ENCODE measurements at places on chromosomes 1 and 21. TPM values are rescaled to one million over a fixed set of nuclear protein-coding genes. Genes with fewer than 3 reads are reported as not detected.

DNA sequence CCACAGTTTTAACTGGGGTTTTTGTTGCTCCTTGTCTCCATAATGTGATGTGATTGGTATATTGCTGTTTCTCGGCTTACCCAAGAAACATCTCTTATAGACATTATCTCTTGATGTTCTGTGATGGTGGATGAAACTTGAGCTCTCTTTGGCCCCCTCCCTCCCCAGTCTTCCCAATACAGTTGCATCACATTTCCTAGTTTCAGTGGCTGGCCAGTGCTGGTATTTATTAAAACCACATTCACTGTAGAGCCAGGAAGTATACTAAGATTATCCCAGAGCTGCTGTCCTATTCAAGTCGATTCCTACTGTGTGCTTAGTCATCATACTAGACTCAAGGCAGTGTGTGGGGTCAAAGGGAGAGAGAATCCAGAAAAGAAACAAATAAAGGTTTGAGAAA lies 244.4 kb downstream of the KAZN start:
- peaks cover 11% of the 10 kb centered on the region for H3K36me3 ChIP-seq
- no peaks in the 10 kb centered on the region for H3K4me1 ChIP-seq
- H3K4me3 ChIP-seq, result no peak overlapping the region
- no peak for DNase-seq
- H3K27ac ChIP-seq, result no peak overlapping the region
- no peaks in the 10 kb centered on the region for H3K27me3 ChIP-seq

Gene DLGAP3
- total RNA-seq, result 1.8 TPM

Gene FLG2
- total RNA-seq, result not detected

Gene MATN1
- 1.2 TPM for total RNA-seq

- H3K36me3 ChIP-seq, result peaks cover 5% of the 10 kb centered on the region
- peak; percentile 26 for DNase-seq
- H3K4me1 ChIP-seq, result peaks cover 34% of the 10 kb centered on the region
- peak overlapping the region; percentile 59 for H3K4me3 ChIP-seq
- no peaks in the 10 kb centered on the region for H3K27me3 ChIP-seq
These were observed 3.6 kb downstream of the STX6 start for GRCh38 chr1:181018901-181019681.

GRCh38 chr1:8473891-8474300 lies 156.0 kb downstream of the SLC45A1 start:
- no peaks in the 10 kb centered on the region for H3K27me3 ChIP-seq
- H3K27ac ChIP-seq, result no peak overlapping the region

Gene ZNF593OS
- not detected for total RNA-seq

Gene MSH4
- 0.99 TPM for total RNA-seq
